Stimulated activated CD4-positive, alpha-beta T cell treated with anti-CD3 and anti-CD28 coated beads, Interleukin-12 subunit alpha, Interleukin-12 subunit beta, amount 100 ng/mL, for 4 hours (primary cell): ENCODE measurements at places on chromosomes 6 and 20.

DNA sequence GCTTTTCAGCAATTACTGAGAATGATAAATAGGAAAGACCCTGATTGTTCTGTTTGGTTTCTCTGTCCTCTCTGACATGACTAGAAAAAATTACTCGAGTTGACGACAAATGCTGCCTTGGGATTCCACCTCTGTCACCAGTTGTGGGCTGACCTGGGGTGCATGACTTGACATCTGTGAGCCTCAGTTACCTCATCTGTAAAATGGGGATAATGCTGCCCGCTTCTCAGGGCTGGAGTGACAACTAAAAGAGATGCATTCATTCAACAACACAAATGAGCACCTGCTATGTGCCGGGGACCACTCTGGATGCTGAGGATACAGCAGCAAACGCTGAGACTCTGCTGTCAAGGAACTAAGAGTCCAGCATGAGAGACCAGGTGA lies 94.8 kb downstream of the NFATC2 start:
- no peak for DNase-seq

DNA sequence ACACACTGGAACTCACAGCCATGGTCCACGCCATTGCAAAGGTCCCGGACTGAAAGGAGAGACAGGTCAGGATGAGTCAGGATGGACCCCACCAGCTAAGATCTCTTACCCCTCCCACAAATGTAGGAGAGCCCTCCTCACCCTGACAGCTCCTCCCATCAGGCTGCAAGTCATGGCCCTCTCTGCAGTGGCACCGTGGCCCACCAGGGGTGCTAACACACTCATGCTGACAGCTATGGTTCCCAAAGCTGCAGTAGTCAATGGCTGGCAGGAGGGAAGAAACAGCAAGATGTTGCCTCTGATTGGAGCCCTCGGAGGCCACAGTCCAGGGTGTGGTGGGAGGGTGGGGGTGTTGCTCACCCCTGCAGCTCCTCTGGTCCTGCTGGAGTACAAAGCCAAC lies 5.7 kb upstream of the RBPJL start:
- no peak for DNase-seq

DNA sequence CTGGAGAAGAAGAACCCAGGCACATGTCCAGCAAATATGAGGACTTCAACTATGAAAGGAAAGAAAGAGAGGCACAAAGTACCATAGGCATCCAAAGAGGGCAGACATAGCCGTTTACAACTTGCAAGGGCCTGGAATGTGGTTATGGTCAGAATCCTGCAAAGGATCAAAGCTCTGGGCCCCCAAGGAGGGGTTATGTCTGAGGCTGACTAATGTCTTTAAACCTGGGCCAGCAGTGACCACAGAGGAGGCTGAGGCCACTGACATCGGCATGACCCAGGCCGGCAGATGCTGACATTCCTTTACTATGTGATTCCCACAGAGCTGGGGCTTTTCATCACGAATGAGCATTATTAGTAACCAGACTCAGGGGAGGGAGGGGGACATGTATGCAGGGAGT lies 861.1 kb downstream of the DHX35 start:
- no peak for DNase-seq

GRCh38 chr20:64130876-64131275 lies 23.5 kb upstream of the NPBWR2 start:
- no peak for DNase-seq

DNA sequence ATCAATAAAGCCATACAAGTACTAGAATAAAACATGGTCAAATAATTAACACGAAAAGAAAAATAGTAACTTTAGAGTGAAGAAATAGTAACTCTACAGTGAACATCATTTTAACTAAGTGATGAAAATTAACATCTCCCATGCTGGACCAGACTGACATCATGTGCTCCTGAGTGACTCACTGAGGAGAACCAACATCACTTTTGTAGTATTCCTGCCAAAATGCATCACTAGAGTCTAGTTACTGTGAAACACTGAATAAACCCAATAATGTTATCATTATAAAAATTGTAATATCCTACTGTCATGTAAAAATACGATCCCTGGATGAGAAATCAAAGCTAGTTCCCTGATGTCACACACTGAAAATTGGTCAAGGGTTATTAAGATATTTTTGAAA lies 361.3 kb downstream of the CD109 start:
- DNase-seq = no peak

DNA sequence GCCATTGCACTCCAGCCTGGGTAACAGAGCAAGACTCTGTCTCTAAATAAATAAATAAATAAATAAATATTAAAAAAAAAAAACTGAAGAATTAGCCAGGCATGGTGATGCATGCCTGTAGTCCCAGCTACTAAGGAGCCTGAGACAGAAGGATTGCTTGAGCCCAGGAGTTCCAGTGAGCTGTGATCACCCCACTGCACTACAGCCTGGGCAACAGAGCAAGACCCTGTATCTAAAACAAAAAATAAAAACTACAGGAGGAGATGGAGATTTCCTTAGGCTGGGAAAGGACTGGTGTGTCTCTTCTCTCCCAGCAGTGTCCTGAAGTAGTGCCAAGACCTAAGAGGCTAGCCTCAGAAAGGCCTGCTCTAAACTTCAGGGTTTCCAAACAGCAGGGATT lies 8.1 kb upstream of the GTF3C6 start:
- DNase-seq = no peak

DNA sequence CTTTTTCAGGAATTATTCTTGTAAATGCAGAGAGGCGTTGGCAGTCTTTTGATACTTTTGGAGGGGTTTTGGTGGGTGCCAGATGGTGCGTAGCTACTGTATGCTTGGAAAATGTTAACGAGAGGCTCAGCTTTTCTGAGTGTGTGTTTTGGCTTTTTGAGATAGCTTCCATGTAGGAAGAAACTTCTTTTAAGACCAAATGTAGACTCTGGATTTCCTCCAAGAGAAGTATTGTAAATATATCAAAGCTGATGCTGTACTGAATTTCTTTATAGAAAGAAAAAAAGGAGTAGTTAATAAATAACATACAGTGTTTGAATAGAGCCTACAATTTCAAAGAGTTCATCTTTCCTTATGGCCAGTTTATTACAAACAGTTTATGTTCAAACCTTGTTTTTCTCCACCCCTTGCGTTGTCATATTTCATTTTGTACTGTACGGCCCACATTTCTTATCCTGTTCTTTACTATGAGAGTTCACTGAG lies 16.7 kb downstream of the TIAM2 start:
- DNase-seq = no peak

GRCh38 chr20:63935447-63935846 lies 20.8 kb downstream of the UCKL1 start:
- no peak for DNase-seq

GRCh38 chr6:95143408-95144180 lies 433.7 kb upstream of the MANEA start:
- DNase-seq = no peak

DNA sequence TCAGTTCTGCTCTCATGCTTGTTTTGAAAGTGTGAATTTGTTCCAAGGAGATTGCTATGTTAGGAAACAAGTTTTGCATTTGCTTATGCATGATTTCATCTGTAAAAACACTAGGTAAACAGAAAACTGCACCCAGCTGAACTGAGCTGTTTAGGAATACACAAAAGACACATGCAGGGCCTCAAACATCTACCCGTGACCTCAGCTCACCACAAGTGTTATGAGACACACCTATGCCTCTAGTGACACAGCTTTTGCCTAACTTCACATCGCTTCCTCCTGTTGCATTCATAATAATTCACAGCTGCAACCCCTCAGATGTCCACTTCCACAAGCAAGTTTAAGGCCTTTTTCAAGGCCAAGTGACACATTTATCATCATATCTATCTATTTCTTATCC lies 98.0 kb upstream of the SLC24A3 start:
- DNase-seq = no peak

DNA sequence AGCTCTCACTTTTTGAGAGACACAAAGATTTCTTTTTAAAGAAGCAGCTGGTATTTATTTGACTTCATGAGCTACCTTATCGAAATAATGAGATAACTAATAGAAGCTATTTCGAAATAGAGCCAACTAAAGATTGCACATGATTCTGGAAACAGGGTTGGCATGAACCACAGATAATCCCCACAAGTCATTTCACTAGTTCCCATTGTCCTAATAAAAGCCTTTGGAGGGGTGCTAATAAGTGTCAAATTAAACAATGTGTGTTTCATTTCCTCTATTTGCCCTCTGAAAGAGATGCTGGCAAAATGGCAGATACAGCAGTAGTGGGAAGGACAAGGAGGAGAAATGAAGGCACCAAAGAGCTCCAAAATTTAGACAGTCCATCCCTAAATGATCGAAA lies 78.6 kb upstream of the RIPOR2 start:
- DNase-seq = no peak

DNA sequence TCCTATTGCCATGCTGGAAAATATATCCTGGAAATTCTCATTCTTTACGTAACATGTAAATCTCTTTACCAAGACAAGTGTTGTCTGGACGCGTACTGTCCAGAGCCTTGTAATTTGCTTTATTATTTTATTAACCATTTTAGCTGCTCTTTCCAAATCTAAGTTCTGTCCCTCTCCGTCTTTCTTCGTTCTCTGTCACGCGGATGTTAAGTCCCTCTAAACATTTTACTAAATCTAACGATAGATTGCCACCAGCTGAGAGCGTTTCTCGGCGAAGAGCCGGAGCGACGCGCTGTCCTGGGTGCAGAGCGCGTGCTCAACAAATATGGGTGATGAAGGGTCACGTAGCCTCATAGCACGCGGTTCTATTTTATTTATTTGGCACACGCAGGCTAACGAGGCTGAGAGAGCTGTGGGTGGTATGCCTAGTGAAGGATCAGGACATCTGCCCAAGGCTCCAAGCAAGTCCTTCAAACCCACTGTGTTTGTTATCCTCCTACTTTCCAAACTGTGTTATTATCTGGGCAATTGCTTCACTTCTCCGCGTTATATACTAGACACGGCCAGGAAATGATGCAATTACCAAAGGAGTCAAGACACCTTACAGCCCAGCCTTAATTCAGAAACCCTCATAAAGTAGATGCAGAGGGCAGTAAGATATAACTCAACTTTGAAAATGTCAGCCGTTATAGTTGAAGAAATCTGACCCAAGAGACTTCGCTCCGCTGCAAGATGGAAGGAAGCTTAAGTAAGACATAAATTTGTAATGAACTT lies 10.0 kb upstream of the NCOA7 start:
- DNase-seq = peak; percentile 47

GRCh38 chr20:63189846-63190559 lies 25.9 kb downstream of the YTHDF1 start:
- no peak for DNase-seq

- no peak for DNase-seq
These were observed 61.7 kb downstream of the RIOK1 start for GRCh38 chr6:7451326-7451725.

GRCh38 chr6:134520181-134521115 lies 202.5 kb upstream of the SGK1 start:
- DNase-seq = no peak

DNA sequence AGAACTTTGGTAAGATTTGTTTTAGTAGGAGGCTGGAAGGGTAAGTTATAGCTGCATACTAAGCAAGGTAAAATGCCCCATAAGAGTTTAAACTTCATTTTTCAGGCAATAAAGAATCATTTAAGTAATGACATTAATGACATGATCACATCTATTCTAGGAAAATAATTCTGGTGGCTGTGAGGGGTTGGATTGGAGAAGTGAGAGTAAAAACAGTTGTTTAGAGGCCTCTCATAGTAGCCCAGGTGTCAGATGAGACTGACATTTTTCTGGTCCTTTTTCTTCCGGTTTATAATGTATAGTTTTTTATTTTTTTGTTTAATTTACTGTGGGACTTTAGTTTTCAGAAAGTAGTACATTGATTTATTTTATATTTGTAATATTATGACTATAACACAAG lies 40.8 kb downstream of the ITCH start:
- no peak for DNase-seq

- no peak for DNase-seq
These were observed 24.8 kb downstream of the COL20A1 start for GRCh38 chr20:63317601-63318291.

- DNase-seq = no peak
These were observed 21.5 kb downstream of the OLIG3 start for GRCh38 chr6:137472641-137473137.

DNA sequence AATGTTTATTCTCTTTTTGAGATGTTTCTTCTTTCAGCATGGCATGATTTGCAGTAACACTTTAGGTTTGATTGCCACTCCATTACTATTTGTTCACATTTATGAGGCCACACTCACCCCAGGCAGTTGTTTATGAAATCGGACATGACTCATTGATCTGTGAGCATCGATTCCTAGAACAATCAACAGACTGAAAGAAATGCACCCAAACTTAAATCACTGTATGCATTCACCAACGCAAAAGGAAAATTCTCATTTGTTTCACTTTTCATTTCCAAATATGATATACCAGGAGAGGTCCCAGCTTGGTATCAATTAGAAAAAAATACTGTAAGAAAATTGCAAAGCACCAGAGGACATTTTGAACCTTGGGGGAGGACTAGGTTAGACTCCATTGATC lies 5.4 kb upstream of the GJA10 start:
- DNase-seq = no peak

DNA sequence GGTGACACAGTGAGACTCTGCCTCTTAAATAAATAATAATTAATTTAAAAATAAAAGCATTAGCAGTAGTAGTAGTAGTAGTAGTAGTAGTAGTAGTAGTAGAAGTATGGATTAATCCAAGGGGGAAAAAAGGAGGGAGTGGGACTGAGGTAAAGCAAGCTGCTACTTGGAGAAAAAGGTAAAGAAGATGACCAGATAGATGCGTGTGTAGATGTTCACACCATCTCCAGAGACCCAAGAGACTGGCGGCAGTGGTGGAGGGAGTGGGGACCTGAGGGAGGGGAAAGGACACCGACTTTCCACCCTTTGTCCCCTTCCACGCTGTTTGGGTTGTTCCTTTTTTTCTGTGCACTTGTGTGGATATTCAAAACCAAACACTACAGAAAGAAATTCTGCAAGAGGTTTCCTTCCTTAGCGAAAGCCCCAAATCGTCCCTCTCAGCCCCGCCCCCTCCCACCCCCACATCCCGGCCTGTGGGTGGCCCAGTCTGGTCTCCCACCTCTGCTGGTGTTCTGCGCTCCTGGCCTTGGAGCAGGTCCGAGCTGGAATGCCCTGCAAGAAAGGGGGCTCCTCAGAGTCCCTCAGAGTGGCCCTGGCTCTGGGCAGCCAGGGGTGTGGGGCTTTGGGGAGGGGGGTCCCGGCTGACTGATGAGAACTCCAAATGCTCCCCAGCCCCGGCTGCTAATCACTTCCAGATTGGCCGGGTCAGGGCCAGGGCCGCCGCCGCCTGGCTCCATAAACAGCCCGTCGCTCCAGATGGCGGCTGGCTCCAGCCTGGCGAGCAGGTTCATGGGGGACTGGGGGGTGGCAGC lies 60.2 kb downstream of the UBE2V1 start:
- no peak for DNase-seq

- no peak for DNase-seq
These were observed 20.3 kb downstream of the CCDC170 start for GRCh38 chr6:151514000-151514730.

GRCh38 chr6:151209071-151209831 lies 30.5 kb upstream of the AKAP12 start:
- DNase-seq = no peak

DNA sequence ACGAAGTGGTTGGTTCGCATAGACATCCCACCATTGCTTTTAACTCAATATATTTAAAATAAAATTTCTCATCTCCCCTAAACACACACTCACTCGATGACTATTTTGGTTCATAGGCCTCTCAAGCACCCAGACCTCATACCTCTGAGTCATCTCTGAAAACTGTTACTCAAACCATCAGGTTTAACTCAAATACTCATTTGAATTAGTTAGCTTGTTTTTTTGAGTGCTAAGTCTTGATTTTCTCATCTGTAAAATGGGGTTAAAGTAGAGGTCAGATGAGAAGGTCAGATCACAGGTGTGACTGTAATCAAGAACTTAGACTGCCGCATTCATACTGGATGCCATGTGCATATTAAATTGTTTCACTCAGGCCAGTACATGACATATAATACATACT lies 243.9 kb upstream of the TENT5A start:
- no peak for DNase-seq
